Stimulated activated CD4-positive, alpha-beta T cell treated with anti-CD3 and anti-CD28 coated beads, Interleukin-12 subunit alpha, Interleukin-12 subunit beta, amount 100 ng/mL, for 24 hours (primary cell): ENCODE measurements at places on chromosomes 12 and 14.

DNA sequence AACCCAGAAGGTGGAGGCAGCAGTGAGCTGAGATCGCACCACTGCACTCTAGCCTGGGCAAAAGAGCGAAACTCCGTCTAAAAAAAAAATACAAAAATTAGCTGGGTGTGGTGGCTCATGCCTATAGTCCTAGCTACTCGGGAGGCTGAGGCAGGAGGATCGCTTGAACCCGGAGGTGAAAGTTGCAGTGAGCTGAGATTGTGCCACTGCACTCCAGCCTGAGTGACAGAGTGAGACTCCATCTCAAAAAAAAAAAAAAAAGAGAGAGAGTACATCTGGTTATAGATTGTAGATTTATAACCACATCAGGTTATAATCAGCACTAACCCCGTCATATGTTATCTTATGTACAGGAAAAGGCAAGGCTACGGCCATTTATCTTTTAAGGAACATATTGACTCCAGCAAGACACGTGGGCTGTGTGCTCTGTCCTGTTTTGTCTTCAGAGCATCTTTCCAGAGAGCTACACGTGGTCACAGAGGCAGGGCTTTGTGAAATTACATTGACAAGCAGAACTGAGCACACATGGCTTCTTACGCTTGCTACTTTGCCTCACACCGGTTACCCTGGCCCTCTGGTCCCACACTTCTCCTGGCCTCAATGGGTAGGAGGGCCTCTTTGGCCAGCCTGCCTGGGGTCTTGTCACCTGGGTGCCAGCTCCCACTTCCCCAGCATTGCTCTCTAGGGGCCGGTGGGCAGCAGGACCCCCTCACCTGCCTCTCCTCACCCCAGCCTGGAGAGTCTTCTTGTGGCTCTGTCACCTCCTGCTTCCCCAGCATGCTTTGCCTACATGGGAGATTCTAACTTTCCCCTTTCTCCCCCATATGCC, 6.8 kb upstream of the DYNC1H1 start:
- no peak for DNase-seq

- DNase-seq = peak; percentile 20
These were observed 5.6 kb downstream of the TCTN1 start for GRCh38 chr12:110619534-110619953.

GRCh38 chr12:118334241-118334640, 38.5 kb downstream of the TAOK3 start:
- DNase-seq = no peak

DNA sequence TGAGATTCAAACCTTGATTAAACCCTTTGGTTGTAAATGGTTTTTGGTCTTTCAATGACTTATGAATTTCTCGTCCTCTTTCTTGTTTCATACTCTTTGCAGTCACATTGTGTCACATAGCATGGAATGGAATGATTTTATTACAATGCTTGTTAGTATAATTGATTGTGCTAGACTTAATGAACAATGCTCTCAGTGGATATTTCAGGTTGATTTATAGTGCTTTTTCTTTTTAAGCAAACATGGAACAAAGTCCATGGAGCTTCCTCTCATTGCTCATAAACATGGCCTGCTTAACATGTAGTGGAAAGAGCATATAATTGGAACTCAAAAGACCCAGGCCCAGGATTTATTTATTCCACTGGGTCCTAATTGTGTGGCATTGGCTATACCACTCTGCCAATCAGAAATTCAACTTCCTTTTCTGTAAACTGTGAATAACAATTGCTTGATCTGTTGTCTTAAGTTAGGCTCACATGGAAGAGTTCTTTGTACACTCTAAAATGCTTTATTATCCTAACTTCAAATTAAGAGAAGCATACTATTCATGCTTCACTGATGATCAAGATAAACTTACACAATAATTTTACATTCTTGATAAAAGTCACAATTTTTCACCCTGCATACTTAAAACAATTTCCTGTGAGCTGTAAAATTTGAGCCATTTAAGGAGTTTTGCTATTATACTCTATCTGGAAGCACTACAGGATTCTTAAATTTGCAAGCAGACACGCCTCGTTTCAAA, 370.5 kb upstream of the PDE3A start:
- no peak for DNase-seq

- no peak for DNase-seq
These were observed 270.4 kb upstream of the RTL1 start for GRCh38 chr14:101173698-101174521.

GRCh38 chr12:83106873-83107272, 420.2 kb downstream of the TMTC2 start:
- no peak for DNase-seq

DNA sequence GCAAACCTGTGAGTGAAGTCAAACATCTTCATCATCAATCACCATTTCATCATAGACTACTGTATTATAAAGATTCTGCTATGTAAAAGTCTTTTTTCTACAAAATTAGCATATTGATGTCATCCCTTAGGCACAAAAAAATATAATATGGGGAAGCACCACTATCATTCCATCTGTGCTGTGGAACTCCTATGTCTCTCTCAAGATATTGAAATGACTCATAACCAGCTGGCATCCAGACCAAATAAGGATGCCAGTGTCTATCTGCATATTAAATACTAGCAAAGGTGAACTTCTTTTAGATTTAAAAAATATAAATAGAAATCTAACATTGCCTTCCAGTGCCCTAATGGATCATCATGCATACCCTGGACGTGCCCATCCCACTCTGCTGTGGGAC, 17.9 kb upstream of the DCAF5 start:
- no peak for DNase-seq

GRCh38 chr12:12446786-12447185, 89.9 kb downstream of the BORCS5 start:
- DNase-seq = no peak

GRCh38 chr12:132056320-132056719, 87.8 kb downstream of the DDX51 start:
- DNase-seq = no peak

DNA sequence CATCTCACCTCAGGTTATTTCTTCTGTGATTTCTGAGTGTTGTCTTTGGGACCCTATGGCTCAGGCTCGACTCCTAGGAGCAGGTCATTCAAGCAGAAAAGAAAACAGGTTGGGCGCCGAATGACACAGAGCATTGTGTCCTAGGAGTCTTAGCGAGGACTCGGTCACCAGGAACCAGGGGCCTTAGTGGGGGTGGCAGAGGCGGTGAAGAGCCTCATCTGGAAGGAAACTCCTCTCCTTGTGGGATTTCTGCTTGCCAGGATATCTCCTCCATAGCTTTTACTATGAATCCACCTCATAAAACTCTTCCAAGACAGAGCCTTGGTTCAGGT, 630 bp downstream of the PLEKHH1 start:
- DNase-seq = no peak

- no peak for DNase-seq
These were observed 2.7 kb upstream of the CRIP2 start for GRCh38 chr14:105471823-105472485.

- no peak for DNase-seq
These were observed 207.7 kb upstream of the DDHD1 start for GRCh38 chr14:53360829-53361228.

DNA sequence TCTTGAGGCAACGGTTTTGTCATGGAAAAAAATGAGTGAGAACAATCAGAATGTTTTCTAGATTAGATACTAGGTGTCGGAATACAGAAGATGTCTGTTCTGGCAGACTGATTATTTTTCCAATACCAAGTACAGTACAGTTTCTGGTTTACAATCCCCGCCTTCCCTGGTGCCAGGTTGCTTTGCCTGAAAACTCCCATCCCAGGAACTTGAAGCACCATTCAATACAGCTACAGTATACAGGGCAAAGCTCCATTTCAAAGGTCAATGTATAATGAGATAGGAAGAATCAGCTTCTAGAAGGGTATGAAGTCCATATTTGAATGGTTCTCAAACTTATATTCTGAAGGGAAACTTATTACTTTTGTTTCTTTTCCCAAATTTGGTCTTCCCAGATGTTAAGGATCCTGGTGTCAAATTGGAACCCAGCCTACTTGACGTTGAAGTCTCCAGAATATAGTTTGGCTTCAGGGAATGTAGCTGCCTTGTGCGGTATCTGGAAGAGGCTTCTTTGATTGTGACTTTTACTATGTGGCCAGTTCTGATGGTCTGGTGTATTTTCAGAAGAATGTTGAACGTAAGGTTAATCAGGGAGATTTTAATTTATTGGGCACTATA, 238.0 kb upstream of the ATP2B1 start:
- no peak for DNase-seq

- no peak for DNase-seq
These were observed 84.0 kb downstream of the BEGAIN start for GRCh38 chr14:100503251-100503650.

- DNase-seq = no peak
These were observed 2.2 kb downstream of the ASIC1 start for GRCh38 chr12:50059440-50060119.

GRCh38 chr12:16225692-16226091, 51.8 kb downstream of the SLC15A5 start:
- no peak for DNase-seq

GRCh38 chr12:93682846-93683261, 5.7 kb downstream of the CRADD start:
- DNase-seq = no peak

DNA sequence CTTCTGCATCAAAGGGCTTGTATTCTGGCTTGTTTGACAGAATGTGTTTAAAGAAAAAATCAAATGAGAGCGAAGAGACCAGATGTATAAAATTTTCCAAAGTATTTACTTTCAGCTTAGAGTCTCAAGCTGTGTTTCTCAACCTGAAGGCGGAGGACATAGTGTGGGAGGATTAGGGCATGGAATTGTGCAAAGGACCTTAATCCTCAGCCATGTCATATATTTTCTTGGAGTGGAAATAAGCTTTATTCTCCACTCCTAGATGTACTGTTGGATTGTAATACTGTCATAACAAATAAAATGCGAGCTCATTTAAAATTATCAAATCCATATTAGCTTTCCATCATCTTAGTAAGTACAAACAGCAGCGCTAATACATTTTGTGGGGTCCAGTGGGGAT, 154.0 kb downstream of the PAH start:
- no peak for DNase-seq

GRCh38 chr14:75432411-75432810, 4.6 kb downstream of the JDP2 start:
- DNase-seq = no peak

DNA sequence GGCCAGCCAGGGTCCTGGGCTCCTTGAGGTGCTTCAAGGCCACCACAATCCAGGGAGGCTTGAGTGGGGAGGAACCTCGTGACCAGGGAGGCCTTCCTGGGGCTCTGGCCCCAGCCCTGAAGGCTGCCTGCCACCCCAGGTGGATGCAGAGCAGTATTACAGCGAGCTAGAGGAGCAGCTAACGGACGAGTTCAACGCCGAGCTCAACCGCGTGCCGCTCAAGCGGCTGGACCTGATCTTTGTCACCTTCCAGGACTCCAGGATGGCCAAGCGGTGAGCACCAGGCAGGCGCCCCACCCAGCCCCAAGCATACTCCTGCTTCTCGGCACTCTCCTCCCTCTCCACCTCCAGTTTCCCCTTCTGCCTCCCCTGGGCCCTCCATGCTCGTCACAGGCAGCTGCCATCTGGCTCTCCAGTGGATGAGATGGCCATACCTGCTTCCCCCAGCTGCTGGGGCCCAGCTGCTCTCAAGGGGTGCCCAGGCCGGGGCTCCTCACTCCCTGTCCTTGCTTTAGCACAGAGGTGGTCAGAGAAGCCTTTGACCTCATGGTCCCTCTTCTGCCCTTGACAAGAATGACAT, 30.6 kb downstream of the NGB start:
- no peak for DNase-seq

DNA sequence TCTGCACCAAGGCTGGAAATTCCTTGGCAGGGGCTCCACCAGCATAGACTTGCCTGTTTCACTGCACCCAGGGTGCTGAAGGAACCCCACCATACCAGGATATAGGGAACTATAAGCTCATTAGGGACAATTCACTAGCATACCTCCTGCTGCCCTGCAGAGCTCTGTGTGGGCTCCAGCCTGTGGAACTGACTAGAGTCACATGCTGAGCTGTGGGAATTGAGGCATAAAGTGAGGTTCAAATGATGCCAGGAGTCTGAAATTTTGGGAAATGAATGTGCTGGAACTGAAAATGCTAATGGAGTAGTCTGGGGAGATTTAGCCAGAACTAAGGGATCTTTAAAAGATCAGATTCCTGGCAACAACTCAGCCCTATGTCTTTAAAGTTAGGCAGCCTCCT, 7.3 kb upstream of the EMP1 start:
- DNase-seq = no peak

DNA sequence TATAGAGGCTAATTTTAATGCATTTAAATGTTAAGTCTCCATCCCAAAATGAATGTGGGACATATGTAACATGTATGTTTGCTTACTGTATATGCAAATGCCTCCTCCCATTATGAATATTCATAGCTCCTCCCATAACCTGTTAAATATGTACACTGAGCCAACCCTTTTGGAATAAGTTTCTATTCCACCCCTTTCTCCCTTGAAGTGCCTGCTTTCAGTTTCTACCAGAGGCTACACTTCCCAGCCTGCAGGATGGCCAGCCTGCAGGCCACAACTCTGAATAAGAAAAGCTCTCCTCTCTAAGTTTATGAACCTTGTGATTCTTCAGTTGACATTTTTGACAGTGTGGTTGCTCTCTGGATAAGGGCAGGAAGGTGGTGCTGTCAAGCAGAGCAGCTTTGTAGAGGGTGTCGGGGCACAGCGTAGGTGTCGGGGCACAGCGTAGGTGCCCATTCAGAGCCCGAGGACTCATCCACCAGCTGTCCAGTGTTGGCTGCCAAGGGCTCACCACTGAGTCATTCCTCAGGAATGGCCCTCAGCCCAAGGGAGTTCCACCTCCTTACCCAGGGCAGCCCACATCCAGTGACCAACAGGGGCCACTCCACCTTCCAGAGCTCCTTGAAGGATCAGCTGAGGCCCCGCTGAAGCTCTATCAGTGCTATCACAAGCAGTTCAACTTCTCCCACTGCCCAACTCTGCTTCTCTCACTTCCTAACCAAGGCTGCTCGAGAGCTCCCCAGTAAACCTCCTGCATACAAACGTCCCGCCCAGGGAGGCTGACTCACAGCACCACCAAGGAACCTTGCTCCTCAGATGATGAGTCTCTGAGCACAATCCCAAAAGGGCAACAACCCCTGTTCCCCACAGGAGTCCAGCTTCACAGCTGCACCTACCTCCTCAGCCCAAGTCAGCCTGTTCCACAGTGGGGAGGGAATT, 31.4 kb downstream of the VWF start:
- DNase-seq = no peak

- no peak for DNase-seq
These were observed 944 bp downstream of the CCND2 start for GRCh38 chr12:4274396-4275015.
